RCC 7860 (cell line): ENCODE measurements at places on chromosomes 3 and 15.

GRCh38 chr3:37223141-37223558 lies 48.8 kb upstream of the LRRFIP2 start:
- DNase-seq = peak; percentile 48

DNA sequence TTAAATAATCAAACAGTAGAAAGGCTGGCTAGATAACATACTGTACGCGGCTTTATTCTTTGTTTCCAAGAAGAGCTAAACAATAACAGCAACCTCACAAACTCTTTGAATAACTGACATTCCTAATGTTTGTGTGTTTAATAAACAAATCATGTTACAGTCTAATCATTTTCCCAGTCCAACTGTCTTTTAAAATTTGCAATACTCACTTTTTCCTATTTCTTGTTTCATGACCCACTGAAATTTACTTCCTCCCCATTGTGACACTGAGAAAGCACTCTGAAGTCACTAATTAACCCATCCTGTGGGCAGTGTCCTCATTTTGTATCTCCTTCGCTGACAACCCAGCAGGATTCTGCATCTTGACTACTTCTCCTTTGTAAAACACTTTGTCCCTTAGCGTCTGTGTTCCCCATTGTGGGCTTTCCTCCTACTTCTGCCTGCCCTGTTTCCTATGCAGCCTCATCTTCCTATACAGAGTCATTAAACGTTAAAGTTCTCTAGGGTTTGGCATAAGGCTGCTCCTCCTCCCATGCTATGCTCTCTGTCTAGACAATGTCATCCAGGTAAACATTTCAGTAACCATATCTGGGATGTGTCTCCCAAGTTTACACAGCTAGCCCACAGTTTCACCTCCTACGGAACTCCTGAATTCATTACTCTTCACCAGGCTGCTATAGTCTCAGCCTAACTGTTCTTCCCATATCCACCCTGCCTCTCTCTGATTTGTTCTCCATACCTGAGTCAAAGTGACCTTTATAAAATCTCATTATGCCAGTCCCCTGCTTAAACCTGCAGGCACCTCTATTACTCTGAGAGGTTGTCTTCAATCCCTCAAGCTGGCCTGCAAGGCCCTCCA lies 148.9 kb downstream of the GREM1 start:
- peak; percentile 67 for DNase-seq

- DNase-seq = no peak
Measured at GRCh38 chr3:172018364-172018763, 21.0 kb upstream of the FNDC3B start.

DNA sequence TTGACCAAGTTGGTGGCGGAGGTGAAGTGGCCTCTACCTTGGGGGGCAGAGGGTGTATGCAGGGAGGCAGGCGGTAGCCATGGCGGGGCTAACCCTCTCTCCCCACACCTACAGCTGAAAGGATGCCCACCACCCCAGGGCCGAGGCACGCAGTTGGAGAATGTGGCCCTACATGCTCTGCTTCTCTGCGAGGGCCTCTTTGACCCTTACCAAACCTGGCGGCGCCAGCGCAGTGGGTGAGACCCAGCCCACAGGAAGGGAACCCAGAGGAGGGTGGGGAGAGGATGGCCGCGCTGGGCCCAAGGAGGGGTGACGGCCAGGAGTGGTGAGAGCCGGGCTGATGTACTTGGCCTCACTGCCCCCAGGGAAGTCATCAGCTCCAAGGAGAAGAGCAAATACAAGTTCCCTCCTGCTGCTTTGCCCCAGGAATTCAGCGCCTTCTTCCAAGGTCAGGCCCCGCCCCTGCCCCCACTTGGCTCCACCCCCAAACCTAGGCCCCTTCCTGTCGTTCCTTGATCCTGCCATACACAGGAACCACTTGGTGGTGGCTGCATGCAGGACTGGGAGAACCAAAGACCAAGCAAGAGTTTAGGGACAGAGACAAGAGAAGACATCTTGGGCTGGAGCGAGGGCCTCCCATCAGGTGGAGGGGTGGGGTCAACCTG lies 9.8 kb downstream of the NBEAL2 start:
- DNase-seq = no peak

- DNase-seq = no peak
Measured at GRCh38 chr3:53495146-53495519, 722 bp downstream of the CACNA1D start.

DNA sequence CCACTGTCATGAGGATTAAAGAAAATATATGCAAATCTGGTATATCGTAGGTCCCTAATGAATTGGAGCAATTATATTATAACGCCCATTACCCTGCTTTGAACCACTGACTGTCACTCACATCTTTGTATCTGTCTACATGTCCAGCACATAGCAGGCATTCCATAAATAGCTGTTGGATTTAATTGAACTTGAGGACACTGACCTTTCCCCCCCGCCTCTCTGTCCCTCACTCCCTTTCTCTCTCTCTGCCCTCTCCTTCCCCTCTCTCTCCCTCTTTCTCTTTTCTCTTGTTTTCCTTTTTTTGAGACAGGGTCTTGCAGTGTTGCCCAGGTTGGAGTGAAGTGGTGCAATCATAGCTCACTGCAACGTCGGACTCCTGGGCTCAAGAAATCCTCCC lies 233.0 kb downstream of the CD47 start:
- no peak for DNase-seq

- DNase-seq = no peak
Measured at GRCh38 chr15:36658898-36659639, 79.6 kb downstream of the CDIN1 start.

DNA sequence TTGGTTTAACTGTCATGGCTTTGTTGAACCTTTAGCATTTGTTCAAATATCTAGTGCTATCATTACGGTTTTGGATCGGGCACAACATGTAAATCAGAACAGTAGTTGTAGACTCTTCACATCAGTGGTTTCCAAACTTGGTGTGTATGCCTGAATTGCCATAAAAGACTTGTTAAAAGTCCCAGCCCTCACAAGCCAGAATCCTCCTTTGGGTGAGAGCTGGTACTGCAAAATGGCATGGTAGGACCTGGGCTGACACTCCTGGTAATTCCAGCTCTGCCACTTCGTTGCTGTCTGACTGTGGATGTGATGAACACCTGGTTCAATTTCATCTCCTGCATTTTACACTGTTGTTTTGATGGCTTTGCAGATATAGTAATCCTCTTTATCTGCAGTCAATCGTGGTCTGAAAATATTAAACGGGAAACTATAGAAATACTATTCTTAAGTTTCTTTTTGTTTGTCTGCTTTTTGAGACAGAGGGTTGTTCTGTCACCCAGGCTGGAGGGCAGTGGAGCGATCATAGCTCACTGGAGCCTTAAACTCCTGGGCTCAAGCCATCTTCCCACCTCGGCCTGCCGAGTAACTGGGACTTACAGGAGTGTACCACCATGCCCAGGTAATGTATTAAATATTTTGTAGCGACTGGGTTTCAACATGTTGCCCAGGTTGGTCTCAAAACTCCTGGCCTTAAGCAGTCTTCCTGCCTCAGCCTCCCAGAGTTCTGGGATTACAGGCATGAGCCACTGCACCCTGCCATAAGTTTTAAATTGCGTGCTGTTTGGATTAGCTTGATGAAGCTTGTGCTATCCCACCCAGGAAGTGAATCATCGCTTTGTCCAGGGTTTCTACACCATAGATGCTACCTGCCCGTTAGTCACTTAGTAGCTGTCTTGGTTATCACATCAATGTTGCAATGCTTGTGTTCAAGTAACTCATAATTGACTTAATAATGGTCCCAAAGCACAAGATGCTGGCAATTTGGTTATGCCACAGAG lies 61.6 kb downstream of the RAB7A start:
- DNase-seq = peak; percentile 79

DNA sequence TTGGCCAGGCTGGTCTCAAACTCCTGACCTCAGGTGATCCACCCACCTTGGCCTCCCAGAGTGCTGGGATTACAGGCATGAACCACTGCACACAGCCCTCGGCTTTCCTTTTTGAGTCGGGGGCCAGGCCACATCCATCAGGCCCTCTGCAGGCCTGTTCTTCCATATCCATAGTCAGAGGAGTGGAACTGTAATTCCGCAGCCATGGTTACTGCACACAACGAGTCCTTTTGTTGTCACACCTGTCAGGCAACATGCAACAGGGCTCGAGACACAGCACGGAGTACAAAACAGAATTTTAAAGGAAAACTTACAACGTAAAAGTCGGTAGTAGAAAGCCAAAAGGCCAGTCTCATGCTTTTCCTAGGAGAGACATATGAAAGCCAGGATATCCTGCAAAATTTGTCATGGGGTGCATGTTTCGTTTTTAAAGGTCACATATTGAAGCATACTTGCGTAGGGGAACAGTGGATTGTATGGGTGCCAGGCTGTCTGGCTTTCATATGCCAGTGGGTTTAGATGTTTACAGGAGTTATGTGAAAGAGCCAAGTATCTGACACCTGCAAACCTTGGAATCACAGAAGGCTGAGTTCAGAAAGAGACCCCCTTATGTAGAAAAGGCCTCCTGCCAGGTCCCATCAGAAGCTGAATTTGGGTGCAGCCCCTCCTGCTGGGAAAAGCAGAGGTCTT lies 63.2 kb upstream of the LPP start:
- no peak for DNase-seq

DNA sequence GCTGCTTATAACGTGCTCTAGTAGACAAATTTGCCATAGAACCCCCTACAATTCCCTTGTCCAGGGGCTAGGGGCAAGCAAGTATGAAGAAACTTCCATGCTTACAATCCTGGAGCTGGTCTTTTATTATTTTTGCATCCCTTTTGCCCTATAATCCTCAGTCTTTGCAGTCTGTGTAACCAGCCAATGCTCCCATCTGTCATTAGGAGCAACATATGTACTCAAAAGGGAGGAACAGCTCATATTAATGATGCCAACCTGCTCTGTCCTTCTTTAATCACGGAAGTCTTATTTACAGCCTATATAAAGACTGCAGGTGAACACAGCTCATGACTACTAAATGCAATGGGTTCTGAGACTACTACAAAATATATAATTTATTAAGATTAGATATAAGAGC lies 263.3 kb downstream of the ZIC1 start:
- DNase-seq = no peak

DNA sequence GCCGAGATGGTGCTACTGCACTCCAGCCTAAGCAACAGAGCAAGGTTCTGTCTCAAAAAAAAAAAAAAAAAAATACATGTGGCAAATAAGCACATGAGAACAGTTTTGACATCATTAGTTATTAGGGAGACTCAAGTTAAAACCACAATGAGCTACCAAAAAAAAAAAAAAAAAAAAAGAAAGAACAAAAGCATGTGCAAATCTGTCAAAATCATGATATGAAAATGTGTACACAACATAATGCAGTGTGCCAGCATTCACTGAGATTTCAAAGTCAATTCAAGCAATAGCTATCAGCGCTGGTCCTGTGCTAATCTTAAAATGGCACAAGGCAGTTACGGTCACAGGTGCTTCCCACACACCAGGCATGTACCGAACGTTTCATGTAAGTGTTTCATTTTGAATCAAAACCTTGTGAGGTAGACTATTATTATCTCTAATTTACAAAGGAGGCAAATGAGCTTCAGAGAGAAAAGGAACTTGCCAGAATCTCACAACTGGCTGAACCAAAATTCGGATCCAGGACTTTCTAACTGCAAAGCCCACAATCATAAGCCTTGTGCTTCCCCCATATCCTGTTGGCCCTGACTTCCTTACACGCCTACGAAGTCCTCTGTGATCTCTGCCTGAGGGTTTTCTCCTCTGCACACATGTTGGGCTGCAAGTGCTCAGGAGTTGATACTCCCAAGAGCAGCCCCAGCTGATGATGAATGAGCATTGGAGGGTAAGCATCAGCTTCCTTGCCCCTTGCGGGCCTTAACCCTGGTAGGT lies 200.1 kb upstream of the PROK2 start:
- DNase-seq = no peak

- DNase-seq = no peak
Measured at GRCh38 chr3:191221638-191222037, 22.6 kb downstream of the OSTN start.

DNA sequence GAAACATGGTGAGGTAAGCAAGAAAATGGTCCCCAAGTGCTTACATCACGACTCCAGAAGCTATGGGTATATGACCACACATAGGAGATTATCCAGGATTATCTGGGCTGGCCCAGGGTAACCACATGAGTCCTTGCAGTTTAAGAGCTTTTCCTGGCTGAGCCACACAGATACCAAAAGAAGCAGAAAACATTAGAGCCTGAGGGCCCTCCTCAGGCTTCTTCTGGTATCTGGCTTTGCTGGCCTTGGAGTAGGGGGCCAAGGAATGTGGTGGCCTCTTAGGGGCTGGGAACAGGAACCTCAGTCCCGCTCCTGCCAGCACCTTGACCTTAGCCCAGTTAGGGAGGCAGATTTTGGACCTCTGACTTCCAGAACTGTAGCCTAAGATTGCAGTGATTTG lies 259.1 kb downstream of the KCNMB2 start:
- DNase-seq = no peak

GRCh38 chr3:880371-880770 lies 212.5 kb upstream of the CNTN6 start:
- DNase-seq = no peak

GRCh38 chr15:94287794-94288246 lies 56.5 kb downstream of the MCTP2 start:
- no peak for DNase-seq

DNA sequence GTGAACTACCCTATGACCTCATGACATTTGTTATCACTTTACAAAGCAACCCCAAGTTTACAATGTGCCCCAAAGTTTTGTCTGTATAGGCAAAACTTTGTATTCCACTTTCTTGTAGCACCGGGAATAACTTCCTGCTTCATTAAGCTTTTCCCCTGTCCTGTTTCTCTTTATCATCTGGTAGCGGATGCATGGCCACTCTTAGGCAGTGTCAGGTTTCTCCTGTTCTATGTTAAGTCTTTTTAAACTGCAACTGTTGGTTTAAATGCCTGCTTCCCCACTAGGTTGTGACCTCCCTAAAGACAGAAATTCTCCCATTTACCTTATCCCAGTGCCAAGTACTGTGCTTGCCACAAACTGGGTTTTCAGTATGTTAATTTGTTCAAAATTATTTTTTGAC lies 433.6 kb upstream of the DPH6 start:
- DNase-seq = no peak

- DNase-seq = no peak
Measured at GRCh38 chr15:40921949-40922607, 7.1 kb upstream of the DLL4 start.

DNA sequence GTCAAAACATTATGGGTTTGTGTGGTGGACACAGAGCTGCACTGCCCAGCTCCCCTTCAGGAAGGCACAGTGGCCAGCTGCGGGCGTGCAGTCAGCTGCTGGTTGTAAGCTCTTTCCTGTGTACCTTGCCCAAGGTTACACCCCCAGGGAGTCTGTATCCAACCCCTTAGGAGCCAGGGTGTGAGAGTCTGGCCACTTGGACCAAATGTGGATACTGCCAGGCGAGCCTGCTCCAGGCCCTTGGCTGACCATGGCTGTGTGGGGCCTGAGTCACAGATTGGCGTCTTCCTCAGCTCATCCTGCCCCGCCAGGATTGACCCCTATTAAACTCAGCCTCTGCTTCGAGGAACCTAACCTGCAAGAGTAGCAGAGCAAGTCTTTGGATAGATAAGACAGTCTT lies 56.9 kb downstream of the ABHD5 start:
- no peak for DNase-seq

GRCh38 chr3:90034038-90034437 lies 926.6 kb downstream of the EPHA3 start:
- DNase-seq = no peak
